Jurkat, Clone E6-1 (cell line): ENCODE measurements at places on chromosomes 16 and 17.

DNA sequence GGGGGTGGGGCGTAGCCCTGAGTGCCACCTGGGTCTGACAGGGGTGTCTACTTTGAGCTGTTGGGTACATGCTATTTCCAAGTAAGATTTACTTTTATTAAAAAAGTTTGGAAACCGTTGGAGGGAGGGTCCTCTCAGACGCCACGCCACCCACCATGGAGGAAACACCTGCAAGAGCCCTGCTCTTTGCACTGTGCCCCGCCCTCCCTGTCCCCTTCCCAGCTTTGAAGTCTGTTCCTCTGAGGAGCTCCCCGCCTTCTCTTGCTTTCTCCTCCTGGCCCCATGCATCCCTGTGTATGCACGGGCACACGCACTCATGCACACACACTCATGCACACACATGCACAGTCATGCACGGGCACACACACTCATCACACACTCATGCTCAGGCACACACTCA lies 15.5 kb downstream of the ADGRG1 start:
- DNase-seq = peak; percentile 92

DNA sequence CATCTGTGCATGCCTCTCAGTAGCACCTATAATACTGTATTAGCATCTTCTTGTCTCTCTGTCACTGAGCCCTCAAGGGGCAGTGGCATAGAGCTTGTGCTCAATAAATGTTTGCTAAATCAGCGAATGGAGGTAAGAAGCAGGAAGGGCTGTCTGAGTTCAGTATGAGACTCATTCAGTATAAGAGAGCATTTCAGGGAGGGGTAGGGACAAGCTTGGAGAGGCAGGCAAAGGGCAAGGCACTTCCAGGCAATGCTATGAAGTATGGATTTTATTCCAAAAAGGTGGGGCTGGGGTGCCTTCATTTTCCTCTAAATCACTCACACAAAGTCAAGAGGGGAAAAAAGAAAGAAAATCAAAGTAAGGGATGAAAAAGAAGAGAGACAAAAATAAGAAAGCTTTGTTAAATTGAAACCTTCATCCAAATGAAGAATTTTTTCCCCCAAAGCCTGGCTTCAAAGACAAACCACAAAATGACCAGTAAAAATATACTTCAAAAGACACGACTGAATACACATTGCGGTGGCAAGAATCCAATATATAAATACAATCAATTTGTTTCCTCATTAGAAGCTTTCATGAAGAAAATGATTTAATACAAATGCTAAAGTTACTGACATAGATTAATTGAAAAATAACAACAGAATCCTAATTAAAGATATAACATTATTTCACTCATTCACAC lies 51.2 kb downstream of the SKAP1 start:
- DNase-seq = no peak

- DNase-seq = no peak
These were observed 7.7 kb downstream of the NUBP1 start for GRCh38 chr16:10751291-10751697.

GRCh38 chr17:65226227-65226626 lies 89.1 kb downstream of the RGS9 start:
- no peak for DNase-seq

DNA sequence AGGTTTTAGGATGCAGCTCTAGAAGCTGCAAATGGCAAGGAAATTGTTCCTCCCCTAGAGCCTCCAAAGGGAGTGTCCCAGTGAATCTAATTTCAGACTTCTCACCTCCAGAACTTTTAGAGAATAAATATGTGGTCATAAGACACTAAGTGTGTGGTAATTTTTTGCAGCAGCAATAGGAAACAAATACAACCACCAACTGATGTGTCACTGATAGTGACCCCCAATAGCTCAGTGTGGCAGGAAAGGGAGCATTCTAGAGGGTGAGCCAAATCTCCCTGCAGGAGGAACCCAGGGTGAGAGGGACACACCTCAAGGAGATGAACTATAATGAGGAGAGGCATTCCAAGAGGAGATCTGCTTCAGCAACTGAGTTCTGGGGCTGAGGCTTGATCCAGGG lies 4.1 kb downstream of the CCL4L2 start:
- DNase-seq = no peak

DNA sequence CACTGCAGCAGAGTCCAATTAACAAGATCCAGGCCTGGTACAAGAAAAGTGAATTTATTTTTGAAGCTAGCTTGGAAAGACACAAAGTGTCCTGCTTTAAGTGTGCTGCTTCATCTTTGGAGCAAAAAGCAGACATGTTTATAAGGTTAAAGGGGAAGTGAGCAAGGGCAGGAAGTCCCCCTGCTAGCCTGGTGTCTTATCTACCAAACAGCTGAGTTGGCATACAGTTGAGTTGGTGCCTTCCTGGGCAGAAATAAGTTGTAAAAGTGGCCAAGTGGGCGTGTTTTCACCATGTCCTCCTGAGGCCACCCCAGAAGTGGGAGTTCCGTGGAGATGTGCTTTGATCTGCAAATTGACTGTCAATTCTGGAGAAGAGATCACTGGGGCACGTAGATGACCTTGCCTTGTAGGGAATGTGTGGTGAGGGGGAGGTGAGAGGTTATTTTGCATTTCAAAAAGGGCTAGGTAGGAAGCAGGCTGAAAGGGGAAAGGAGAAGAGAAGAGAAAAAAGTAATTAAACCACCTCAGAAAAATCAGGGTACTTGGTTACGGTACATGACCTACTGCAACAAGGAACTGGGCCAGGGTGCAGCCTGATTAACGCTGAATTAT lies 38.3 kb upstream of the HSBP1 start:
- peak; percentile 19 for DNase-seq

GRCh38 chr16:55539488-55539887 lies 27.0 kb upstream of the CAPNS2 start:
- DNase-seq = no peak

- no peak for DNase-seq
These were observed at the start of gene KRT17 for GRCh38 chr17:41624208-41625101. TSS of gene KRT17 (minus strand) at chr17:41624575. CDS start at chr17:41624509, 66 bp downstream.

GRCh38 chr16:30367349-30368009 lies 2.8 kb downstream of the TBC1D10B start:
- DNase-seq = no peak

- DNase-seq = peak; percentile 69
These were observed 123.5 kb downstream of the CBLN1 start for GRCh38 chr16:49158029-49158642.

GRCh38 chr17:14803826-14804225 lies 461.3 kb downstream of the PMP22 start:
- no peak for DNase-seq

GRCh38 chr17:35345926-35346771 lies 27.3 kb downstream of the SLFN11 start:
- peak; percentile 41 for DNase-seq

DNA sequence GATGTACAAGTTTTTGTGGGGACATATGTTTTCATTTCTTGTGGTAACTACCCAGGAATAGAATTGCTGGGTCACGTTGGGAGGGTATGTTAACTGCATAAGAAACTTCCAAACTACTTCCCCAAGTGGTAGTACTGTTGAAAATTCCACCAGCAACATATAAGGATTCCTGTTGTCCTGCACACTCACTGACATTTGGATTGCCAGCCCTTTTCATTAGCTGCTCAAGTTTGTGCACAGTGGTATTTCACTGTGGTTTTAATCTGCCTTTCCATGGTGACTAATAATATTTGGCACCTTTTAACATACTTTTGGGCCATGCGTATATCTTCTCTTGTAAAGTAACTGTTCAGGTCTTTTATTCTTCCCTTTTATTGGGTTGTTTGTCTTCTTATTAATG lies 103.3 kb downstream of the GNAO1 start:
- DNase-seq = no peak

DNA sequence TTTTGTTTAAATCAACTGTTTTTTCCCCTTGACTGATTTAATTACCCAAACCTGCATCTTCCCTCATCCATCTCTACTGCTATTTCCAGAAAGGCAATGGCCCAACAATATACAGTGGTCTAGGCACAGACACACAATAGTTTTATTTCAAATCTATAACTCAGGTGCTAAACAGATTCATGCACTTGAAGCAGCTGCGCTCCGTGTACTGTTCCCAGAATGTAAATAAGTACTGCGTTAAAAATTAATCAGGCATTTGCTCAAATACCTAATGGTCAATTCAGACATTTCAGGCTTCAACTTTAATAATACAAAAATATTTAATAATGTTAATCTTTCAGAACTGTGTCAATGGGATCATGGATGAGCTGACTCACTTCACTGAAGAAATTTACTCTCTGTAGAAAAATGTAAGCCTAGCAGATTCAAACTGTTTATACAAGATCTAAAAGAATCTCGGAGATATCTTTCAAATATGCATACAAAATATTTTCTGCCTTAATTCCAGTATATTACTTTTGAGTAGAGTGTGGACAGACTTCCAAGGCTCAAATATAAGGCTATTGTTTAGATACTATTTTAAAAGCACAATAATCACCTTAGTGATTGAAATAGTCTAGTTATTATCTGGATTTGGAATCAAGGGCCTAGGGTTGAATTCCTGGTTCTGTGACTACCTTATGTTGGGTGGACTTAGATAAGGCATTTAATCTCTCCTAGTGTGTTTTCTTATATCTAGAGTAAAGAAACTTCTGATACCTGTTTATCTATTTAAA lies 97.4 kb upstream of the PSMD7 start:
- DNase-seq = no peak

- no peak for DNase-seq
These were observed 11.3 kb upstream of the GCSH start for GRCh38 chr16:81107511-81107910.

DNA sequence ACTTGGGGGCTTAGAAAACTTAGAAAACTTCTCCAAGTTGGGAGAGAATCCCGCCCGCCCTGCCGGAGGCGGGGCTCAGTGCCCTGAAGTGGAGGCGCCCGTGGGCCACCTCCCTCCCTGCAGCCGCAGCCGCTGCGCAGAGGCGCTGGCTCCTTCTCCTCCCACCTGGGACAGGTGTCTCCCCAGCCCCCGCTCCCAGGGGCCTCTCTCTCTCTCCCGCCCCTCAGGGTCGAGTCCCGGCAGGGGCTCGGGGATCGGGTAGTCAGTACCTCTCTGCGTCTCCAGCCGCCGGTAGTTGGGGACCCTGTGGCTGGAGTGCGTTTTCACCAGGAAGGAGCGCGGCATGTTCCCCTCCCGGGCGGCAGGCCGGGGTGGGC lies 257 bp downstream of the SNAI3 start:
- no peak for DNase-seq

- DNase-seq = no peak
These were observed 674 bp downstream of the TOM1L1 start for GRCh38 chr17:54901230-54901822.

DNA sequence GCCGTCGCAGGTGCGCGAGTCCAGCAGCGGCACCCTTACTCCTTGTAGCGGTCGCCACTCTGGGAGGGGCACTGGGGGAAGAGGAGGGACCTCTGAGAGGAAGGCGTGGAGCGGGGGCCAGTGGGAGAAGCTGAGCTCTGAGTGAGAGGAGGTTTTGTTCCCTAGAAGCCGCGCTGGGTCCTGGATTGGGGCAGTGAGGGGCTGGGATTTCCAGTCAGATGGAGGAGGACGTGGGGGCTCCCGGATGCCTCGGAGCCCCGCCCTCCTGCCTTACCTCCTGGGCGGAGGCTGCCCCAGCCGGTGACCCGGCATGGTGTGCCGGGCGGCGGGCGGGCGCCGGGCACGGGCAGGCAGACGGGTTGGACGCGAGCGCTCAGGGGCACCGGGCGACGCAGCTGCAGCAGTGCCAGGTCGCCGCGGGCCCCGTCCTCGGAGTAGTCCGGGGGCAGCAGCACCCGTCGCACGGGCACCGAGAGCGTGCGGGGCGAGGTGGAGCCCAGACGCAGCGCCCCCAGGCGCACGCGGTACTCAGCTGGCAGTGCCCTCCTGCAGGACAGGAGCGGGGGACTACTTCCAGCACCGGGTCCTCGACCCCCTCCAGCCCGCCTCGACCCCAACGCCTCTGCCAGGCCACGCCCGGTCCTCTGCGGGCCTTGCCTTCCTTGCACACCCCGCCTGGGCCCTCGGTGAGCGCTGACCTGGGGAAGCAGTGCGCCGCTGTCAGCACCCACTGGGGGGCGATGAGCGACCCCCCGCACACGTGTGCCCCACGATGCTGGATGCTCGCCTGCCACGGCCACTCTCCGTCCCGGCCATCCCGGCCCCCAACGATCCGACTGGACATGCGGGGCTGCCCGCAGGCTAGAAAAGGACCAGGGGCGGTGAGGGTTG lies 2.0 kb downstream of the PRSS33 start:
- DNase-seq = no peak

DNA sequence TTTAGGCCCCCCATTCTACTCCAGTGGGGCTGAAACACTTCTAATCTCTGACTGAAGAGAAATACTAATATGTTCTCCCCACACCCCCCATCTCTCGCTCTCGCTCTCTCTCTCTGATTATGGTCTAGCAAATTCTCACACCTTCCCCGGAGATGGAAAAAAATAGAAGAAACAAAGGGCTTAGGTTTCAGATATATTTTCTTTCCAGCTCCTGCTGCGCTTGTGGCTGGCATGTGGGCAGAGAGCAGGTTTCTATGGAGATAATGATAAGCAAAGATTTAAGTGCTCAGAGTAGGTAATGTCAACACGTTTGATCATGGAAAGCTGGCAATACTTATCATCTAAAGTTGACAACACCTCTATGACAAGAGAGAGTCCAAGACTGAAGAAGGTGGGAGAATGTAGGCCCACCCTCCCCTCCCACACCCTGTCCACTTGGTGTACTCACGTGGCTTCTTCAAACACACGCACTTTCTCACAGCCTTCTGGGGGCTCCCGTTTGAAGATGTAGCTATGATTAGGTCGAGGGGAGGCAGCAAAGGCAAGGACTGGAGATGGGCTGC lies 8.0 kb upstream of the SLC35B1 start:
- no peak for DNase-seq

DNA sequence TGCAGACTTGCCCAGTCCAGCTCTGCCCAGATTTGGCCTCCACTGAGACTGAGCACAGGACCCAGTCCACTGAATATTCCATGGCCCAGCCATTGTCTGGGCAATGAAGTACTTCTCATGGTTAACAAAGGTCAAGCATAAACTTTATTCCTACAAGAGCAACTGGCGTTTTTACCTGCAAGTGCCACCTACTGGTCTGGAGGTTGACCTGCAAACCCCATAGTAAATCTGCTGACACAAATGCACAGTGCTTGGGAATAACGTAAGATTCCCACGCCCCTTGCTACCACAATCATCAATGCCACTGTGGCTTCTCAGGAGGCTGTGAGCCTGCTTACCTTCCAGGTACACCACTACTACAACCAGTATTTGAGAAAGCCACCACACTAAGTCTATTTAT lies 170.2 kb downstream of the CEP112 start:
- DNase-seq = no peak

GRCh38 chr17:55969562-55970324 lies 183.5 kb upstream of the ANKFN1 start:
- no peak for DNase-seq

DNA sequence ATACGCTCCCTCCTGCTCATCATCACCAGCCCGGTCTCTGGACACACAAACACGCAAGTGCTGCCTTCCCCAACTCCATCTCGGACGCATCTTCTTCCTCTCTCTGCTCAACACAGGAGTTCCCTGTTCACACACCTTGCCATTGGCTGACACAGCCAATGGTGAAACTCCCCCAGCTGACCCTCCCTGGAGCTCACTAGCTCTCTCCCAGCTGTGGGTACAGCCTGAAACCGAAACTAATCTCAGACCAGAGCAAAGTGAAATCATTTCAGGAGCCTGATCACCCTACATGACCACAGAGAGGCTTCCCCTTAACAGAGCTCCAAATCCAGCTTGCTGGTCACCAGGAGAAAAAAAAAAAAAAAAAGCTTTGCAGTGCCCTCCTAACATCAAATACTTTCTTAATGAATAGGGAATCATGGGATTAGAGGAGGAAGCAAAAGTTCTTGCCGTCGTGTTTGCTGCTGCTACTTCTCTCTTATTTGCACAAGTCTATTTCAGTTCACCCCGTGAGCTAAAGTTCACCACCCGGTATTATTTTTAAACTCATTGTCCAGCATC lies 8.3 kb downstream of the CUEDC1 start:
- DNase-seq = no peak

- no peak for DNase-seq
These were observed 74.5 kb downstream of the ERCC4 start for GRCh38 chr16:13994239-13995106.
